ENCODE measurements at places on chromosomes 4 and X. TPM values are rescaled to one million over a fixed set of nuclear protein-coding genes. Genes with fewer than 3 reads are reported as not detected.

Gene FAM9C
- not detected for total RNA-seq

- H3K36me3 ChIP-seq = no peaks in the 10 kb centered on the region
- no peaks in the 10 kb centered on the region for H3K4me1 ChIP-seq
- DNase-seq = no peak
- H3K4me3 ChIP-seq = no peak overlapping the region
- H3K27ac ChIP-seq = no peak overlapping the region
- no peaks in the 10 kb centered on the region for H3K27me3 ChIP-seq
Observed at GRCh38 chrX:41389311-41389888, 55.4 kb downstream of the DDX3X start.

GRCh38 chrX:134368126-134368525, 91.8 kb upstream of the HPRT1 start:
- no peaks in the 10 kb centered on the region for H3K27me3 ChIP-seq
- no peak overlapping the region for H3K4me3 ChIP-seq
- H3K4me1 ChIP-seq = no peaks in the 10 kb centered on the region
- DNase-seq = no peak
- no peak overlapping the region for H3K27ac ChIP-seq

Gene ING2
- total RNA-seq = 38.6 TPM

DNA sequence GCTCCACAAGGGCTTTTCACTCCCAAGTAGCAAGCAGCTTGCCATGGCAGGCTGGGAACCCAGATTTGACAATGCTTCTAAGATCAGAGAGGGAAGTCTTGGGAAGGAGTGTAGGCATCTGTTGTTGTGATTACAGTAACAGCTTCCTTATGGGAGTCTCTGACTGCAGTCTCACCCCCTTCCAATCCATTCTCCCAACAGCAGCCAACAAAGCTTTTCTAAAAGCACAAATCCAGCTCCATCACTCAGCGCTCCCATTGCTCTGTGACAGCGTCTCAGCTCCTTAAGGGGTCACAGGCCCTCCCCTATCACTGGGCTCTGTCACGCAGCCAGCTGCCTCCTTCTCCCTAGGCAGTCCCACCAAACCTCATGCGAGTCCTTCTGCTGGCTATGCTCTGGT, 7.1 kb downstream of the IGFBP7 start:
- peaks cover 100% of the 10 kb centered on the region for H3K4me1 ChIP-seq
- no peaks in the 10 kb centered on the region for H3K36me3 ChIP-seq
- H3K27me3 ChIP-seq = no peaks in the 10 kb centered on the region
- H3K4me3 ChIP-seq = no peak overlapping the region

GRCh38 chr4:4424499-4425115, 37.7 kb downstream of the NSG1 start:
- peaks cover 65% of the 10 kb centered on the region for H3K36me3 ChIP-seq
- no peak overlapping the region for H3K4me3 ChIP-seq
- DNase-seq = no peak
- H3K27me3 ChIP-seq = no peaks in the 10 kb centered on the region
- H3K27ac ChIP-seq = no peak overlapping the region
- H3K4me1 ChIP-seq = no peaks in the 10 kb centered on the region

DNA sequence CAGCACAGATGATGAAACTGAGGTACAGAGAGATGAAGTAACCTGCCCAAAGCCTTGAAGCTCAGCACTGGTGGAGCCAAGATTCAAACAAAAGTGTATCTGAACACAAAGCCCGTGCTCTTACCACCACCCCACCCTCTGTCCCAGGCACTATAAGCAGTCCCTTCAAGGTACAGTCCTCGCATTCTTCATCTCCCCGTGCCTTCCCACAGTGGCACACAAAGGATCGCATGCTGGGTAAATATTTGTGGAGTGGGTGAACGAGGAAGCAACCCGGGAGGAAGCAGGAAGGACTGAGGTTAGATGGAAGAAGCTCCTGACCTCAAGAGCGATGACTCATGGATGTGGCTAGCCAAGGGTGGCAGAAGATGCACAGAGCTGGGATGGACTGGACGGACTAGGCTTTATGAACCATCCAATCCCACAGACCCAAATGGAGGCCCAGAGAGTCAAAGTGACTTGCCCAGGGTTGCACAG, 18.4 kb downstream of the IQSEC2 start:
- no peak overlapping the region for H3K27ac ChIP-seq
- H3K4me3 ChIP-seq = no peak overlapping the region
- no peaks in the 10 kb centered on the region for H3K36me3 ChIP-seq

All from esophagus muscularis mucosa (tissue), 4 donors.